Endothelial cell (in vitro differentiated cells): ENCODE measurements at places on chromosomes 5 and 9. TPM values are rescaled to one million over a fixed set of nuclear protein-coding genes. Genes with fewer than 3 reads are reported as not detected.

DNA sequence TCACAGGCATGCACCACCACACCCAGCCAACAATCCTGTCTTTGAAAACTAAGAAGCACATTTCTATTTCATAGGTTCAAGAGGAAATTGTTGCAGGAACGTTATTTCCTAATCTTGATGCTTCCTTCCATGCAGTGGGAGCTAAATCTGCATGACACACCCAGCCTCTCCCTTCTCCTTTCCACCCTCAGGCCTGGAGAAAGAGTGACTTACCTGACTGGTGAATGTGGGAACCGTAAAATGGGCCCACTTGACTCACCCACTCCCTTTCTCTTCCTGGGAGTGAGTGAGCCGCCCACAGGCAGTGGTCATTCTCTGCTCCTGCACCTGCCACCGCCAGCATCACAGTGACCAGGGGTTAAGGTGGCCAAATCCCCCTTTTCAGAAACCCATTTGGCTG, 78.2 kb downstream of the C9orf50 start:
- DNase-seq = no peak

- DNase-seq = peak; percentile 61
Observed at GRCh38 chr9:110114859-110115201, 93.1 kb downstream of the C9orf152 start.

The GARNL3 gene
- total RNA-seq = 3.3 TPM

GRCh38 chr9:137445275-137445807, 4.2 kb upstream of the ENTPD8 start:
- peak; percentile 84 for DNase-seq

GRCh38 chr5:139638090-139638735, 9.9 kb upstream of the CXXC5 start:
- DNase-seq = peak; percentile 55

- no peak for DNase-seq
Observed at GRCh38 chr5:175281714-175282113, 162.3 kb downstream of the DRD1 start.

- DNase-seq = peak; percentile 41
Observed at GRCh38 chr9:129436751-129437625, 183.9 kb downstream of the C9orf50 start.

The KIF12 gene
- 0.26 TPM for total RNA-seq

The RORB gene
- 0.51 TPM for total RNA-seq
